COLO829 (cell line): ENCODE measurements at places on chromosomes 11 and 22.

GRCh38 chr11:76348348-76348747, 32.6 kb downstream of the THAP12 start:
- no peak for DNase-seq

DNA sequence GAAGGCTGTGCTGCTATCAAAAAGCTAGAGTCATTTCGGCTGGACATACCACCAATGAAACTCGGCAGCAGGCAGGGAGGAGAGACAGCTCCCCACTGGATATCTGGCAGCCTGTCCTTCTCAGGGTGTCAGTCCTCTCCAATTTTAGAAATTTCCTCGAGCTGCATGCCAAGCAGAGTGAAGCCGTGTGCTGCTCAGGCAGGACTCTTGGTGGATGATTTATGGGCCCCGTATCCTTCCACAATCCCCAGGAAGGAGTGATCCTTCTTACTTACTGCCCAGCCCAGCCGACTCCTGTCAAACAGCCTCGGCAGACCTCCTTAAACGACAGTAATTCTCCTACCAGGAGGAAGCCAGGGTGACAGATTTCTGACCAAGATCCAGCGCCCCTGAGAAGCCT, 410.4 kb downstream of the TENM4 start:
- DNase-seq: no peak

- DNase-seq: no peak
Observed at GRCh38 chr22:42800451-42801251, 56.4 kb downstream of the ARFGAP3 start.

DNA sequence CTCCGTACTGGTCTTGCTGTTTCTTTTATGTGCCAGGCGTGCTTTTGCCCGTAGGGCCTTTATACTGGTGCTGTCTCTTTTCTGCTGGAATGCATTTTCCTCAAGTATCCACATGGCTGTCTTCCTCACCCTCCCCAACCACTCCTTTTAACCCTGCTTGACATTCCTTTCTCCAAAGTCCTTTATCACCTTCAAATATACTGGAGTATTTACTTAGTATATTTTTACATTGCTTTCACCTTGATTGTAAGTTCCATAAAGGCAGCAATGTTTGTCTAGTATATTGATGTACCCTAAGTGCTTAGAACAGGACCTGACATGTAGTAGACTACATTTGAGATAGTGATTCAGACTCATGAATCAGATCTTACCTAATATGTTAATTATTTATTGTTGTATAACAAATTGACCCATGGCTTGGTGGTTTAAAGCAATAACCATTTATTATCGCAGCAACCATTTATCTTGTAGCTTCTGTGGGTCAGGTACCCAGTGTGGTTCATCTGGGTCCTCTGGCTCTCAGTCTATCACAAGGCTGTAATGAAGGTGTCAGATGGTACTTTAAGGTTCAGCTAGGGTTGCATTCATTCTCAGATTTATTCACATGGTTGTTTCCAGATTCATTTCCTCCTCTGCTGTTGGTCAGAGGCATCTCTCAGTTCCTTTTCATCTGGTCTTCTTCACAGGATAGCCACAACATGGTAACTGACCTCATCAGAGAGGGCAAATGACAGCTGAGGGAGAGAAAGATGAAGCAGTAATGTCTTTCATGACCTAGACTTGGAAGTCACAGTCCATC, 34.2 kb downstream of the DDX10 start:
- DNase-seq: no peak

- no peak for DNase-seq
Observed at GRCh38 chr22:49233507-49234100, 594.1 kb downstream of the BRD1 start.

DNA sequence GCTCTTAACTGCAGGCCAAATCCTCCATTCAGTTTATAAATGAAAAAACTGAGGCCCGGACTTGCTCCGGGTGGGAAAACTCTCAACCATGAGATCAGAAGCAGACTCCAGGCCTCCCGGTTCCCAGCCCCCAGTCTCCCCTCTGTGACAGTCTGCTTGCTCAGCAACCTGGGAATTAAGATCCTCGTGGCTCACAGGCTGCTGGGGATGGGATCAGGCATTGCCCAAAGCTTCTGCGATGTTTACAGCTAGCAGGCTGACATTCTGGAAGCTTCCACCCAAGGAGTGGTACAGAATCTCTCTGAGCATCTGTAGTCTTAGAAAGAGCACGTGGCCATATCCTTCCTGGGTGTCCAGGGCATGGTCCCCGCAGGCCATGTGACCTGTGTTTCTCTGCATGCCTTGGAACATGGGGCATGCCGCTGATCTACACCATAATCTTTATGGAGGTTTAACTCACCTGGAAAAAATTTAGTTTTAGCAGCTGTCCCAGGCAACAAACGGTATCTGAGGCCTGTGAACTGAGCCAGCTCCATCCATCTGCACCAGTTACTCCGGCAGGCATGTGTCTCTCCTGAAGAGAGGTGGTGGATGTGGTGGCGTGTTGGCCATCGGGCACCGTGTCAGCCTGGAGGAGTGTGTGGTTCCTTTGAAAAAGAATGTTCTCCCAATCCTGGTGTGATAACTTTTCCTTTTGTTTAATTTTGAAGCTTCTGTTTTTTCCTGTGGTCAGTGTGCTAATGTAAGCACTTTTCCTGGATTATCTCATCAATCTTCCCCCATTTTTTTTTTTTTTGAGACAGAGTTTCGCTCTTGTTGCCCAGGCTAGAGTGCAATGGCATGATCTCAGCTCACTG, 7.9 kb downstream of the FBLN1 start:
- no peak for DNase-seq
